Activated CD4-positive, alpha-beta T cell treated with anti-CD3 and anti-CD28 coated beads, Interleukin-2, amount 50 U/mL, for 16 hours (primary cell): ENCODE measurements at places on chromosomes 3 and 15.
A peak's percentile ranks its signal among the peaks of the same experiment; 100 is the strongest.

DNA sequence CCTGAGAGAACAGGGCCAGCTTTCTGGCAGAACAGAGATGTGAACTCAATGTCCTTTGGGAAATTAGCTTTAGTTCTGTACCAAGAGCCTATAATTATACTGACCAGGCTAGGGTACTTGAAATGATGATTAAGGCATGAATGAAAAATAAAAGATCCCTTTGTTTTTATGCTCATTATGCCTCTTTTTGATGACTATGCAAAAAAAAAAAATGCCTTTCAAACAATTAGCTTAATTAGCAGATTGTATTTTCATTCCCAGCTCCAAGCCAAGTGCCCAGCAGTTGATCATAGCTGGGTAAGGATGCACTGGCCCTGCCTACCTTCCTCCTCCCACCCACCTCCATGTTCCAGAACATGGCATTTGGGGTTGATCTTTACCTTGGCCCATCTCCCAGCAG lies 56.8 kb downstream of the LYZL4 start:
- no peak for DNase-seq

- DNase-seq: no peak
Observed at GRCh38 chr3:155560135-155560534, 184.7 kb downstream of the PLCH1 start.

DNA sequence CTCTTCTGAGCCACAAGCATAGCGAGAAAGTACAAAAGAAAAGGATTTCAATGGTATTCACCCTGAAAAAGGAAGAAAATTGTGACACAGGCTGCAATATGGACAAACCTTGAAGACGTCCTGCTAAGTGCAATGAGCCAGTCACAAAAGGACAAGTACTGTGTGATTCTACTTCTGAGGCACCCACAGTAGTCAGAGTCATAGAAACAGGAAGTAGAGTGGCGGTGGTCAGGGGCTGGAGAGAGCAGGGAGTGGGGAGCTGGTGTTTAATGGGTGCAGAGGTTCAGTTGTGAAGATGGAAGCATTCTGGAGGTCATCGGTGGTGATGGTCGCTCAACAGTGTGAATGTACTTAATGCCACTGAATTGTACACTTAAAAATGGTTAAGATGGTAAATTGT lies 180.5 kb downstream of the APBA2 start:
- no peak for DNase-seq

DNA sequence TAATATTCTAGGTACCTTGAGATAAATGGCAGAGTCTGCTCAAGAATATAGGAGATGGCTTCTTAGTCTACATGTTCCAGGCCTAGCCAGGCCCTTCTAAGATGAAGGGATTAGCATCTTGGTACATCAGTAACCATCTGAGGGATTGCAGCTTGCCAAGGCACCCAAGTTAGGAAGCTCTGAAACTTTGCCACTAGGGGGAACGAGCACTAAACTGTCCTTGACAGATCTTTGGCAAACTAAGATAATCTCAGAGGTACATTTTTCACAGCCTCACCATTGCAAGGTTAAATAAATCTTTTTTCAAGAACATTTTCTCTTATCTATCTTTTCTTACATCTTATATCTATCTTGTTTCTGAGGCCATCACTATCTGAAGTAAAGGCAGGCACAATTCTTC lies 351.2 kb downstream of the RAP2B start:
- DNase-seq: peak; percentile 2

GRCh38 chr3:34159613-34160420 lies 361.4 kb downstream of the PDCD6IP start:
- DNase-seq: no peak

- peak; percentile 91 for DNase-seq
Observed at GRCh38 chr15:63610209-63610841, 13.1 kb downstream of the FBXL22 start.

GRCh38 chr3:106172780-106173179 lies 304.0 kb upstream of the CBLB start:
- DNase-seq: peak; percentile 78

- DNase-seq: no peak
Observed at GRCh38 chr3:5644773-5645670, 457.5 kb downstream of the EDEM1 start.

DNA sequence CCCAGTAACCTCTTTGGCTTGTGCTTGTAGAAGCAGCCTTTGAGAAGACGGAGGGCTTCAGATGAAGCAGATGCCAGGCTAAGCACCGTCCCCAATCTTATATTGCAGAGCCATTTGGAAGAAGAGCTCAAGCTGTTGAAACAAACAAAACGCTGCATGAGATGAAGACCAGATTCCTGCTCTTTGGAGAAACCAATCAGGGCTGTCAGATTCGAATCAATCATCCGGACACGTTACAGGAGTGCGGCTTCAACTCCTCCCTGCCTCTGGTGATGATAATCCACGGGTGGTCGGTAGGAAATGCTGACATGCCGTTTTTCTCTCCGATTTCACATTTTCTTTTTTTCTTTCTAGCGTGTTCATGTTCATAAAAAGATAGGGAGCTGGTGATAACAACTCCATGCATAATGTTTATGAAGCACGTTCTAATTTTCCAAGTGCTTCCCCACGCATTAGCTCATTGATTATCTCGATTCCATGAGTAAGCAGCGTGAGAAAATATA lies 106.5 kb downstream of the LIPC start:
- DNase-seq: no peak

DNA sequence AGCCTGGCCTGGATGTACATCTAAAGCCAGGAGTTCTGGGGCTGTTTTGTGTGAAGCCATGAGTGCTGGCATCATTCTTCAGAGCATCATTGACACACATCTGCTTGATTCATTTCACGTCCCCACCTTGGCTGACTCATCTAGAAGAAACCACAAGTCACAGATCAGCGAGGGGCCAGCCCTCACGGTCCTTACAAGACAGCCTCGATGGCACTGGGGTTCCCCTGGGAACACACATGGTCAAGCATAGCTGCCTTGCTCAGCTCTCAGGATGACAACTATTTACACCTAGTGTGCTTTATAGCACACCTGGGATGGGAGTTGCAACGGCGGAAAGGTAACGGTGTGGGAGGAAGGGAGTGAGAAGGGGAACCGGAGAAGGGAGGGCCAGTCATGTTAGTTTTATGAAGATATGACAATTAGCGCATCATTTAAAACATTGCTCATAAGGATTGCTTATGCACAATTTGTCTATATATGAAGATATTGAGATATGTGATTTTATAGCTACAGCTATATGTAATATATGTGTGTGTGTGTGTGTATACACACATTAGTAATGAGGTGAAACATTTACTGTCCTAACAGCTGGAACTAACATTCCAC lies 227.1 kb downstream of the RPLP1 start:
- peak; percentile 77 for DNase-seq
